Occipital lobe (tissue), 3 donors: ENCODE measurements at places on chromosomes 7 and 10. TPM values are rescaled to one million over a fixed set of nuclear protein-coding genes. Genes with fewer than 3 reads are reported as not detected.

The PRLHR gene
- total RNA-seq, result 4.1 TPM

The TRIM50 gene
- 0.16 TPM for total RNA-seq

The CDHR3 gene
- total RNA-seq, result 16.1 TPM

The MLXIPL gene
- not detected for total RNA-seq

The TAS2R5 gene
- total RNA-seq, result 3.4 TPM

The ITIH5 gene
- total RNA-seq, result 14.3 TPM

The NEUROG3 gene
- not detected for total RNA-seq

The GNG11 gene
- total RNA-seq, result 4.5 TPM

The INA gene
- 177 TPM for total RNA-seq

The CYP26C1 gene
- 0.16 TPM for total RNA-seq

The CTTNBP2 gene
- total RNA-seq, result 39.0 TPM

The STEAP1B gene
- 1.1 TPM for total RNA-seq

The IL6 gene
- not detected for total RNA-seq
